HuH-7.5 (cell line): ENCODE measurements at places on chromosomes 2 and 18.

- no peak for DNase-seq
Observed at GRCh38 chr2:126894082-126894481, 4.6 kb upstream of the TEX51 start.

DNA sequence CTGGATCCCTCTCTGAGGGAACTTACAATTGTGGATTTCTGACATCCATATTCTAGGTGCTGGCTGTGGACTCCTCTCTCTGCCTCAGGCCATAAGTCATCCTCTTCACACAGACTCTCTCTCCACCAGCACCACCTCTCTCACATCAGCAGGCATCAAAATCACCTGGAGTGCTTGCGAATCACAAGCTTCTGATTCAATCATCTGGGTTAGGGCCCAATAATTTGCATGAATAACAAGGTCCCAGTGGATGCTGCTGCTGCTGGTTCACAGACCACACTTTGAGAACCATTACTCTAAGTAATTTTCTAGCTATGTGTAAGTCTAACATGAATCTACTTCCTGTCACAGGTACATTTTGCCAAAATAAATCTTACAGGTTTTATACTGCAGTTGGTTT, 214.9 kb downstream of the DSEL start:
- DNase-seq, result no peak

- no peak for DNase-seq
Observed at GRCh38 chr2:28747714-28748113, 3.9 kb upstream of the PPP1CB start.

- DNase-seq, result peak; percentile 71
Observed at GRCh38 chr18:76801567-76802505, 20.5 kb upstream of the ZNF236 start.

- no peak for DNase-seq
Observed at GRCh38 chr2:46512185-46512584, 32.8 kb downstream of the TMEM247 start.

- DNase-seq, result no peak
Observed at GRCh38 chr18:50700245-50701165, 119.3 kb downstream of the MRO start.

DNA sequence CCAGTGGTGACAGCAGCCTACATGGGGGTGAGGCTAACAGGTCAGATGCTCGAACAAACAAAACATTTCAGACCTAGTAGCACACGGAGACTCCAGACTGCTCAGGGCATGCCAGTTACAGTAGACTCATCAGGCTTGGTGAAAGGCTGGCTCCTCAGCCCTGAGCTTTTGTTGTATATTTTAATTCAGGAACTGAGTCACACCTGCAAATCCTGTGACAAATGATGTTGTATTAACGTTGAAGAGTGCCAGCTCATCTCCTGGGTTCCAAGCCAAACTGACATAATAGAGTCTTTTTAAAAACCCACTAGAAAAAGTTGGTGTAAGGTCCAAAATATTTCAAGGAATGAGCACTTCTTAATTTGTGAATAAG, 65.3 kb downstream of the C1D start:
- no peak for DNase-seq

DNA sequence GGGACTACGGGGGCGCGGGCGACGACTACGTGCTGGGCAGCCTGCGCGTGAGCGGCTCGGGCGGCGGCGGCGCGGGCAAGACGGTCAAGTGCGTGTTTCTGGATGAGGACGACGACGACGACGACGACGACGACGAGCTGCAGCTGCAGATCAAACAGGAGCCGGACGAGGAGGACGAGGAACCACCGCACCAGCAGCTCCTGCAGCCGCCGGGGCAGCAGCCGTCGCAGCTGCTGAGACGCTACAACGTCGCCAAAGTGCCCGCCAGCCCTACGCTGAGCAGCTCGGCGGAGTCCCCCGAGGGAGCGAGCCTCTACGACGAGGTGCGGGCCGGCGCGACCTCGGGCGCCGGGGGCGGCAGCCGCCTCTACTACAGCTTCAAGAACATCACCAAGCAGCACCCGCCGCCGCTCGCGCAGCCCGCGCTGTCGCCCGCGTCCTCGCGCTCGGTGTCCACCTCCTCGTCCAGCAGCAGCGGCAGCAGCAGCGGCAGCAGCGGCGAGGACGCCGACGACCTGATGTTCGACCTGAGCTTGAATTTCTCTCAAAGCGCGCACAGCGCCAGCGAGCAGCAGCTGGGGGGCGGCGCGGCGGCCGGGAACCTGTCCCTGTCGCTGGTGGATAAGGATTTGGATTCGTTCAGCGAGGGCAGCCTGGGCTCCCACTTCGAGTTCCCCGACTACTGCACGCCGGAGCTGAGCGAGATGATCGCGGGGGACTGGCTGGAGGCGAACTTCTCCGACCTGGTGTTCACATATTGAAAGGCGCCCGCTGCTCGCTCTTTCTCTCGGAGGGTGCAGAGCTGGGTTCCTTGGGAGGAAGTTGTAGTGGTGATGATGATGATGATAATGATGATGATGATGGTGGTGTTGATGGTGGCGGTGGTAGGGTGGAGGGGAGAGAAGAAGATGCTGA, 1.4 kb downstream of the SOX11 start:
- no peak for DNase-seq

- no peak for DNase-seq
Observed at GRCh38 chr2:122530814-122531213, 775.4 kb downstream of the TSN start.

- no peak for DNase-seq
Observed at GRCh38 chr2:46305767-46306166, 8.6 kb downstream of the EPAS1 start.

GRCh38 chr18:3015204-3015592, 2.3 kb upstream of the LPIN2 start:
- DNase-seq, result no peak

GRCh38 chr2:143000599-143000998, 123.1 kb downstream of the KYNU start:
- DNase-seq, result no peak

DNA sequence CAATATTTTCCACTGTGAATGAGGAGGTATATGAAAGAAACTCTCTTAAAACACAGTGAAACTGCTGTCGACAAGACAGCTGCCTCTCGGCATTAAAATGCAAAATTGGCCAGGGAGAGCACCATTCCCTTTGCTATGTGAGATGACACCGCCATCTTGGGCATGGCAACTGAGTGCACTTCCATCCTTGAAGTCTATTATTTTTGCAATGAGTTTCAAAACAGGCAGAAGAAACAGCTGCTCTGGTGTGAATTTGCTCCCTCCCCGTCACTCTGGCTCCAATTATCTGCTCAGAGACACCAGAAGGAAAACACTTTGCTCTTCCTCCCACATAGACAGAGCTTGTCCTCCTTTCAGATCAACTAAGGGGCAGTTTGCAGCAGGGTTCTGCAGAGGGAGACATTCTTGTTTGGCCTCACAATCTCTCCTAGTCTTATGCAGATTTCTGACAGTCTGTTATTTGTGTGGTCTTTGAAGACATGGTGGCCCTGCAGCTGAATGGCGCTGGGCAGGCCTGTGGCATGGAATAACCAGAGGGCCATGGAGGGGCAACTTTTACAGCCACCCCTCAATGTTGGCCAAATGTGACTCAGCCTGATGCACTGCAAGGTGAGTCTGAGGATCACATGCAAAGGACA, 48.6 kb upstream of the SEC11C start:
- DNase-seq, result no peak

DNA sequence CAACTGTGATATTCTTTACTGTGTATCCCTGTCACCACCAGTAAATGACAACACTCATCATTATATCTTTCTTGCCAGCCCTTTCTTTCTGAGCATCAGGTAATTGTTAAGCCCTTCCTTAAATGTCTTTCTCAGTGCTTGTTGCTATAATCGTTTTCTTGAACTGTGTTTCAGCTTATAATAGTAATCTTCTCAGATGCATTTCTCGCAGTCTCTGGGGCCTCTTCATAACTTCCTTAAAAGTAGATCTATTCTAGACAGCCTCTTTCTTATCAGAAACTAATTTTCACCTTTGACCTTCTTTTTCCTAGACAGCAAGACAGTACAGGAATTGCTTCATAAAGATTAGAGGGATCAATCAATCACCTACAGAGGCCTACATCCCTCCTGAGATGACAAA, 648.1 kb downstream of the CPS1 start:
- no peak for DNase-seq

- DNase-seq, result no peak
Observed at GRCh38 chr2:64013053-64013452, 6.2 kb downstream of the VPS54 start.

- DNase-seq, result no peak
Observed at GRCh38 chr2:8133363-8133762, 548.5 kb upstream of the ID2 start.

DNA sequence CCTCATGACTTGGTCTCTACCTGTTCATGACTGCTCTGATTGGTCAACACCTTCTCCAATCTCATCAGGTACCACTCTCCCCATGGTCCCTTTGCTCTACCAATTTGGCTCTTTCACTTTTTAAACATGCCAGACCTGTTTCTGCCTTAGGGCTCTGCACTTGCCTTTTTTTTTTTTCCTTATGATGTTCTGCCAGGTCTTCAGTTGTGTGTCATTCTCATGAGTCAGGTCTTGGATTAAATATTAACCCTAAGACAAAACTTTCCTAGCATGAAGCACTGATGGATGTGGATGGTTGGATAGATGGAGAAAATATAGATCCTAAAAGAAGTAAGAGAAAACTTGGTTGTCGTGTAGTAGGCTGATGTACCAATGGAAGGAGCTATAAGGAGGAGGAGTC, 219.3 kb downstream of the TTC32 start:
- no peak for DNase-seq

DNA sequence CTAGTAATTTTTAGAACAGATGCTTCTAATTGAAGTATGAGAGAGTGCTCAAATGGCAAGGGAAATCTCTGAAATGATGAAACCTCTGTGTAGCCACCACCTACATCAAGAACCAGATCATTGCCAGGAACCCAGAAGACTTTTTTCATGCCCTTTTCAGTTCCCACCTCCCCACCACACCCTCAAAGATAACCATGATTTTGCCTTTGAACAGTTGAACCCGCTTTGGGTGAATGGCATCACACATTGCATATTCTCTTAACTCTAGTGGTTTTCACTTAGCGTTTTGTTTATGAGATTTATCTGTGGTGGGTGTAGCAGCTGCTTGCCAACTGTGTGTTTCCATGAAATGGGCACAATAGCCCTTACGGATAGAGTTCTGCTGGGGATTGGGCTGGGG, 142.9 kb upstream of the HDAC4 start:
- no peak for DNase-seq

DNA sequence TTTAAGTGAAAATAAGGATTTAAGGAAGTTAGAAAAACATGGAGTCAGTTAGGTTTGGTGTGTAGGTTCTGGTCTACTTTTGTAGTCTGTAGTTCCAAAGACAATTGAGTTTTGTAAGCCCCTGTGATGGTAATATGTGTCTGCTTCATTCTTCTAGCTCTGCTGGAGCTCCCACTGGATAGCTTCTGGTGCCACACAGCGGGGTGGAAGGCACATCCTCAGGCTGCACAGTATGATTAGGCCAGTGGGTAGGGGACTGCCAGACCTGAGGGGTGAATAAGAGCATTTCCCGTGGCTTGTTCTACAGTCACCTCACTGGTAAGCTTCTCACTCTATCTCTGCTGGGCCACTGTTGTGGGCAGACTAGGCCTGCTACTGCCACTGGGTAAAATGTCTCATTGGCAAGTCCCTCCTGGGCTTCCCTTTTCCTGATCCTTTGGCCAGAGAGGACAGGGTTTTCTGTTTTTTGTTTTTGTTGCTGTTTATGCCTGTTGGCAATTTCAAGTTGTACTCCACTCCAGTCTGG, 44.5 kb downstream of the TMEM131 start:
- no peak for DNase-seq

DNA sequence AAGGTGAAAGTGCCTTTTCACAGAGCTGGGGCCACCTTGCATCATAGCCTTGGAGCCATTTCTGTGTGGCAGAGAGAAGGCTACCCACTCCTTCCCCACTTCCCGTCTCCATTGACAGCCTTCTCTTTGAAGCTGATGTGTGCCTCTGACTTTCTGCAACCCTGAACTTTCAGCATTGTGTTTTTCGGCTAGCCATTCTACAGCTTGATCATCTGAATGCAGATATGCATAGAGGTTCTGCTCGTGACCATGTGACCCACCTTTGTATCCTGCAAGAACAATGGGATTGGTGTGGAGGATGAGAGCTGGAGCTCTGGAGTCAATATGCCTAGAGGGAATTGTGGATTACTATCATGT, 69.1 kb upstream of the KCNE4 start:
- no peak for DNase-seq

DNA sequence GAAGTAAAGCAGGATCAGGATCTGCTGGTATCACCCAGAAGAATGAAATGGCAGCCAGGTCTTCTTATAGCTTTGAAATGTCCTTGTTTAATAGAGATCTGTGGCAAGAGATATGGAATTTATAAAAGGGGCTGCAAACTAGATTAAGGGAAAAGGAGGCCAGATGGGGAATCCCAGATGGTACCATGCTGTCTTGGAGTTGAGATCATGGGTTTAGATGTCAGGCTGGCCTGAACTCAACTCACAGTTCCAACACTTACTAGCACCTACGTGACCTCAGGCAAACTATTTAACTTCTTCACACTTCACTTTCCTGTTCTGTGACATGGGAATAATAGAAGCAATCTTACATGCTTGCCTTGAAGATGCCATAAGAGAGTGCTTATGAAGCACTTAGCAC, 188.2 kb downstream of the ALK start:
- DNase-seq, result no peak

GRCh38 chr18:46721331-46721730, 35.5 kb downstream of the ST8SIA5 start:
- no peak for DNase-seq

DNA sequence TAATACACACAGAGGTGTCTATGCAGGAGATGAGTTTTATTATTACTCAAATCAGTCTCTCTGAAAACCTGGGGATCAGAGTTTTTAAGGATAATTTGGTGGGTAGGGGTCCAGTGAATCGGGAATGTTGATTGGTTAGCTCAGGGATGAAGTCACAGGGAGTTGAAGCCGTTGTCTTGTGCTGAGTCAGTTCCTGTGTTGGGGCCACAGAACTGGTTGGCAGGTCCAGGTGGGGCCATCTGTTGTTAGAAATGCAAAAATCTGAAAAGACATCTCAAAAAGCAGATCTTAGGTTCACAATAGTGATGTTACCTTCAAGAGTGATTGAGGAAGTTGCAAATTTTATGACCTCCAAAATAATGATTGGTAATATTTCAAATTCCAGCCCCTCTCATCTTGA, 86.9 kb downstream of the VSNL1 start:
- no peak for DNase-seq

DNA sequence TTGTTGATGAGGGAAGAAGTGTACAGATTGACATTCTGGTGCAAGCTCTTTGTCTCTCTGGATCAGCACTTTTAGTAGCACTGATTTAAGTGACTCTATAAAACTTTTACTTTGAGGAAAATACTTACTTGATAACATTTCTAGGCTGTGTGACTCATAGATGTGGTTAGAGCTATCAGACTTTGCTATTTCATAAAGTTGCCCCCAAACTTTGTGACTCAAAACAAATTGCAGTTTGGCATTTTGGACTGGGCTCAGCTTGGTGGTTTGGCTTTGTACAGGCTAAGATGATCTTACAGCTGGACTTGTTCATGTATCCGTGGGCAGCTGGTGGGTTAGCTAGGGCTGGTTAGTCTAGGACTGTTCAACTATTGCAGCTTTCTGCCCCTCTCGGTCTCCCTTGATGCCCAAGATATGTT, 42.1 kb upstream of the GLS start:
- DNase-seq, result no peak
